Lower leg skin (tissue), 4 donors: ENCODE measurements at places on chromosomes 7 and 10.

- DNase-seq: no peak
These were observed 61.6 kb downstream of the GRK5 start for GRCh38 chr10:119268871-119269506.

- no peak for DNase-seq
These were observed 39.1 kb upstream of the TNPO3 start for GRCh38 chr7:129093867-129094456.

- DNase-seq: no peak
These were observed 47.4 kb upstream of the GNAI1 start for GRCh38 chr7:80087051-80087770.

- no peak for DNase-seq
These were observed 121.6 kb upstream of the ZNF92 start for GRCh38 chr7:65251851-65252620.

- DNase-seq: no peak
These were observed 65.9 kb downstream of the PRR15 start for GRCh38 chr7:29629507-29629906.

DNA sequence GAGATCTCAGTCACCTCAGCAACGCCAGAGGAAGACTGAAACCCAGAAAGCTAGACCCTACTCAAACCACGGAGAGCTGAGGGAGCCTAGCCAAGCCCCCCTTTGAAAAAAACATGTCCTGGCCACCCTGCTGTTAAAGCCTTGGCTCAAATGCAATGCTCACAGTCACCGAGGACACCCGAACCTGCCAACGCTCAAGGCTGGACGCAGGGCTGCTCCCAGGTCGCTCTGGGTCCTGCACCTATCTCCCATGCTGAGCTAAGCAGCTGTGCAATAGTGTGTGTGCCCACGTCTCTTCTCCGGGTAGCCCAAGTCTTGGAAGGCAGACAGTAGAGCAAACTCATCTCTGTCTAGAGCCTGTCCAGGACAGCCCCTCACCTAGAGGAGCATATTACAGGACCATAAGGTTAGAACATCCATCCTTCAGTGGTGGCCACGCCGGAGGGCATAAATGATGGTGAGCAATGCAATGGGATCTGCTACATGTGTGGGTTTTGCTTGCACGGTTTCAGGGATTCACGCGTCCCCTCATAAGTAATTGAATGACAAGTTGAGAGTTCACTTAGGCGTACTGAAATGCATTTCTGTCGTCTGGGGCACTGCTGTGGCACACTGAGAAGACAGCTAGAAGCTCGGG lies 94.2 kb upstream of the DDC start:
- no peak for DNase-seq

GRCh38 chr7:130216750-130217149 lies 9.1 kb downstream of the SSMEM1 start:
- no peak for DNase-seq

- DNase-seq: no peak
These were observed 62.8 kb upstream of the CUX1 start for GRCh38 chr7:101754424-101755159.

- DNase-seq: no peak
These were observed 745.8 kb downstream of the CNTNAP2 start for GRCh38 chr7:146862415-146862814.

DNA sequence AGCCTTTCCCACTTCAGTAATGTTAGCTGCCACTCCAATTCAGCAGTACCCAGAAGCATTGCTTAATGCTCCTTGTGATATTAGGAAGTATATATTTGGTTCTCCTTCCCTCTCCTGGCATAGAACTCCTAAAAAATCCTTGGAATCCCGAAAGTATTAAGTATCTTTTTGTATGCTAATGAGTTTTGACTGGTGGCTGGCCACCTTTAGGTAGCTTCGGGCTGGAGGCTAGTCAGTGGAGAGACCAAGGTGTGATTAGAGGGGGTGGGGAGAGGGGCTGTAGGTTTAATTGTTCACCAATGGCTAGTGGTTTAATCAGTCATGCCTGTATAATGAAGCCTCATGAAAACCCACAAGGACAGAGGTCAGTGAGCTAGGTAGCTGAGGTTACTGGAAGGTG lies 12.2 kb downstream of the COMTD1 start:
- peak; percentile 31 for DNase-seq

DNA sequence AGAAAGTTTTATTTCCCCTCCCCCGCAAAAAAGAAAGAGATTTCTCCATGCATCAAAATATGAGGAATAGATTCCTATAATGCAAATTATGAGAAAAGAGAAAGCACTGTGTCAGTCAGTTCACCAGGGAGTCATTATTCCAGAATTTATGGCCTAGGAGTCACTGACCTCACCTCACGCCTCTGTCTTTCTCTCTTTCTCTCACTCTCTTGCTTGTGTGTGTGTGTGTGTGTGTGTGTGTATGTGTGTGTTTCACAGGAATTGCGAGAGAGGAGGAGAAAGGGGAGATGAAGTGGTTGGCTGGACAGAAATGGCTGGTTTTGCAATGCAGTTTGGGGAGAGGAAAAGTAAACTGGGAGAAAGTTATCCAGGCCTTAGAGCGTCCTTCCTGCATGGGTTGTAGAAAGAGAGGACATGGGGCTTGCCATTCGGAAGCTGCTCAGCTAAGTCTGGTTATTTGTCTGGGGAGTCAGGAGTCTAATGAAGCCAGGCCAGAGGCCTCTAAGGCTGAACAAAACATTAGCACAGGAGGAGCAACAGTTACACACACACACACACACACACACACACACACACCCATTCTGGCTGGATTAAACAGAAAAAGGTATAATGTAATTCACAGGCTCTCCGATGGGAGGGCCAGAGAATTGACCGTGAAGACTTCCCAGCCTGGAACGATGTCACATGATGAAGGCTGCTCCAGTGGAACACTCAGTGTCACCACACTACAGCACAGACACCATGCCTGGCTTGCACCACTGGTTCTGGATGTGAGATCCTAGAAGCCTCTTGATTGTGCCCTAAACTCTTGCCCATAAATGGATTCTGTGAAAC lies 12.8 kb upstream of the FFAR4 start:
- DNase-seq: no peak

- no peak for DNase-seq
These were observed 11.9 kb downstream of the TSPAN13 start for GRCh38 chr7:16765436-16765859.

DNA sequence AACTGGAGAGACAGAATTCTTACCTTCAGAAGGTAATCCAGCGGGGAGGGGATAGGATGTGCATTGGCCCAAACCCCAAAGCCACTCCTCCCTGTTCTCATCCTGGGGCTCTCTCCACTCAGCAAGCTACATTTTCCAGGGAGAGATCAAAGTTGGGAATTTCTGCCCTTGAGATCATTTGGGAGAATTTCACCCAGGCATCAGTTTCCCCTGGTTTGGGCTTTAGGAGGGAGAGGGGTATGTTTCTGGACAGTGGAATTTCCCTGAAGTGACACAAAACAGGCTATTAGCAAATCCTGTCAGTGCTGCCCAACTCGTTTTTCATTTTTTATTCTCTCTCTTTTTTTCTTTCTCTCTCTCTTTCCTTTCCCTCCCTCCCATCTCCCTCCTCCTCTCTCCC lies 35.7 kb downstream of the CYP17A1 start:
- no peak for DNase-seq

- DNase-seq: no peak
These were observed 69.7 kb downstream of the ITGB1 start for GRCh38 chr10:32888161-32888927.

- DNase-seq: peak; percentile 54
These were observed 99.1 kb downstream of the GRID1 start for GRCh38 chr10:86267286-86268195.

GRCh38 chr10:119304541-119304940 lies 97.2 kb downstream of the GRK5 start:
- DNase-seq: no peak

- DNase-seq: no peak
These were observed 85.9 kb downstream of the UBE3C start for GRCh38 chr7:157224627-157225026.

DNA sequence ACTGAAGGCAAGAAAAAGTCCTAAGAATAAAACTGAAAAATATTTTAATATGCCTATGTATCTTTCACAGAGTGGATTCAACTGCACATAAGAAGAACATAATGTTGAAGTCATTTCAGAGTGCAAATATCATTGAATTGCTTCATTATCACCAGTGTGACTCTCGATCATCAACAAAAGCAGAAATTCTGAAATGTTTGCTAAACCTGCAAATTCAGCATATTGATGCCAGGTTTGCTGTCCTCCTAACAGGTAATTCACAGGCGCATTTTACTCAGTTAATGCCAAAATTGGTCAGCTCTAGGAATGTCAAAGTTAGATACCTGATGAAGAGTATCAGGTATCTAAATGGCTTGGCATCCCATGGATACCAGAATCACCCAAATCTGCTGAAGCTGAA lies 52.0 kb downstream of the GDI2 start:
- no peak for DNase-seq

- DNase-seq: no peak
These were observed 465.1 kb downstream of the ATRNL1 start for GRCh38 chr10:115558252-115558651.

DNA sequence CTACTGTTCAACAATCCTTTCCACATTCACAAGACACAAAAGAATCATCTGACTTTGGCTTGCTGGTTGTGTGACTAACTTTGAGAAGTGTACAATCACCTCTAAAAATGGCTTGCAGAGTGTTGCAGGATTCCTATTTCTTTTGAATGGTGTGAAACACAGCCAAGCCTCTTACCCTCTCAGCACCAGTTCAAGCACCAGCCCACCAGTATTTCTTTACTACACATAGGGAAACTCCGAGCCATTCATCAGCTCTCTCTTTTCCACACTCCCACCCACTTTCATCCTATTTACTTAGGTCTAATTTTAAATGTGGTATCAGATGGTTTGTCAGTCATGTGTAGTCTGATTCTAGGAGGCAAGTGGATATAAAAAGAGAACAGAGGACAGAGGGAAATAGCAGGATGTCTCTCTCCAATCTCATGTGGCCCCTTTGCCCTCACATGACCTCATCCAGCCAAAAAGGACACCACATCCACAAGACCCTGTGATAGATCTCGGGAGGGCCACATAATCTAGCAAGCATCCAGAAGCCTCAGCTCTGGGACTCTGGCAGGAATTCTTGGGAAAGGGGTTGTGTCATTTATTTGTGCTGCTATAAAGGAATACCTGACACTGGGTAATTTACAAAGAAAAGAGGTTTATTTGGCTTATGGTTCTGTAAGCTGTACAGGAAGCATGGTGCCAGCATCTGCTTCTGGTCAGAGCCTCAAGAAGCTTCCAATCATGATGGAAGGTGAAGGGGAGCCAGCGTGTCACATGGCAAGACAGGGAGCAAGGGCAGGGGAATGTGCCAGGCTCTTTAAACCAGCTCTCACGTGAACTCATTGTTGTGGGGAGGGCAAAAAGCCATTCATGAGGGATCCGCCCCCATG lies 66.8 kb upstream of the NEBL start:
- no peak for DNase-seq

GRCh38 chr7:28627896-28628295 lies 215.6 kb downstream of the CREB5 start:
- DNase-seq: no peak

DNA sequence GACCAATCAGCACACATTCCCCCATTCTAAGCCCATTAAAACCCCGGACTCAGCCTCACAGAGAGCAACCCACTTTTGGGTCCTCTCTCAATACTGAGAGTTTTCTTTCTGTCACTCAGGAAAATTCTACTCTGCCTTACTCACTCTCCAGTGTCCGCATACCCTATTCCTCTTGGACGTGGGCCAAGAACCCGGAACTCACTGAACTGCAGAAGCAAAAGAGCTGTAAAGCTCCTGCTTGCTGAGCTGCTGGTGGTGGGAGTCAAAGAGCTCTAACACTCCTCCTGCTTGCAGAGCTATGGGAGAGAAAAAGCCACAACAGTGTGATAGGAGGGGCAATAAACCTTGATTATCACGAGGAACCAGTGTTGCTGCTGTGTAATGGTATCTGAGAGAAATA lies 386.9 kb downstream of the POM121L12 start:
- no peak for DNase-seq

DNA sequence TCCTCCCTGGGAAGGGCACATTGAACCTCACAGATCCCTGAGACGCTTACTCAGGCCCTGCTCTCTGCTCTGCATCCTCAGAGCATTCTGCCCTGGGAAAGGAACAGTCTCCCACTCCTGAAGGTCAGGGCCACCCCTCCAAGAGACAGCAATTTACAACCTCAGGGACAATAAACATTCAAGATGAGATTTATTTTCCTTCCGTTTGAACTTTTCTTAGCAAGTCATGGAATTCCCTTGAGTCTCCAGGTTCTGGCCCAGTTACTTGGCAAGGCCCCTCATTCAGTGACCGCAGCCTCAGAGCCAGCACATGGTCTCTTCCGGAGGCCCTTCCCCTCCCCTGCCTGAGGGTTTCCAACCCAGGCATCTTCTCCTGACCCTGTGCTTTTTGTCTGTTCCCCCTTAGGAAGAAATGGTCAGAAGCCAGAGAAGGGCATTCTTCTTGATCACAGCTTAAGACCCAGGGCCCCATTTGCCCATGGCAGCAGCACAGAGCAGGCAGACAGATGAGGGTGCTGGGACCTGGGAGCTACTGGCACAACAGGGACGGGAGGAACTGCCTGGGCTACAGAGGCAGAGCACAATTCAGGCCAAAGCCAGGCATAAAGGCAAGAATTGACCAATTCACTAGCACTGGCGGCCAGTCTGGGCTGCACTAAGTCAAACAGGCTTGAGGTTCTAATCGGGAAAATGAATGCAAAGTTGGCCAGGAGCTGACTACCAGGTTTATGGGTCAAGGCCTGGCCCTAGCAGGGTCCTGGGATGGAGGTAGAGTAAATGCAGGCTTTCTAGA lies 56.7 kb downstream of the VSTM4 start:
- no peak for DNase-seq

GRCh38 chr7:909358-910329 lies 33.3 kb downstream of the GET4 start:
- DNase-seq: peak; percentile 75

- no peak for DNase-seq
These were observed 154.9 kb downstream of the EMX2 start for GRCh38 chr10:117697402-117697801.

DNA sequence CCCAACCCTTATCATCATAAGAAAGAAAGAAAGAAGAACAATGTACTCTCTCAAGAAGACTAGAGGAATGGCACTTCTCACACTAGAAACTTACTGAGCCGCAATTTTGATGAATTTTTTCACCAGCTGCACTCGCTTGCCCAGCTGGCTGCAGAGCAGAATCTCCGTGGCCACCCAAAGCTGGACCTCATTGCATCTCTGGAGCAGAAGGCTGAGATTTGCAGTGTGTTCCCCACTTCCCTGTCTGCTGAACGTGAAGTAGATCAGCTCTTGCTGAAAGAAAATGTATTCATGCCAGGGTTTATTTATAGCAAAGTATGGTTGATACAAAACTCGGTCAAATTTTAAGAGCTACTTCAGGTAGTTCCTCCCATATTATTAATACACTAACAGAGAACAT lies 199.3 kb upstream of the CDCA7L start:
- DNase-seq: no peak
